ENCODE measurements at places on chromosomes 7 and 10. TPM values are rescaled to one million over a fixed set of nuclear protein-coding genes. Genes with fewer than 3 reads are reported as not detected.

GRID2IP gene
- 0.69 TPM for total RNA-seq

HTR7 gene
- not detected for total RNA-seq

TDRD1 gene
- 8.1 TPM for total RNA-seq

C10orf105 gene
- not detected for total RNA-seq

PPP1R3C gene
- total RNA-seq, result 39.4 TPM

ENTPD7 gene
- total RNA-seq, result 106 TPM

PYROXD2 gene
- 4.6 TPM for total RNA-seq

TTYH3 gene
- 163 TPM for total RNA-seq

KCNH2 gene
- total RNA-seq, result 1.2 TPM

PRSS37 gene
- total RNA-seq, result not detected

SKIDA1 gene
- 2.1 TPM for total RNA-seq

MEOX2 gene
- total RNA-seq, result 0.05 TPM

A1CF gene
- 0.05 TPM for total RNA-seq

TMUB1 gene
- total RNA-seq, result 41.5 TPM

TAF6 gene
- total RNA-seq, result 100 TPM

MUC12 gene
- total RNA-seq, result not detected

CREM gene
- total RNA-seq, result 35.6 TPM

RASSF4 gene
- 79.1 TPM for total RNA-seq

TAS2R39 gene
- total RNA-seq, result not detected

PON3 gene
- 0.05 TPM for total RNA-seq

NYAP1 gene
- not detected for total RNA-seq

CTBP2 gene
- 109 TPM for total RNA-seq

CNPY1 gene
- not detected for total RNA-seq

CUZD1 gene
- total RNA-seq, result 0.69 TPM

DIP2C gene
- total RNA-seq, result 14.4 TPM

ZNF804B gene
- not detected for total RNA-seq

TSPAN33 gene
- total RNA-seq, result 22.7 TPM

IGF2BP3 gene
- 50.8 TPM for total RNA-seq

ITPRID1 gene
- not detected for total RNA-seq

PTF1A gene
- not detected for total RNA-seq

SPDYE1 gene
- not detected for total RNA-seq

C7orf57 gene
- total RNA-seq, result not detected

SH3PXD2A gene
- 8.2 TPM for total RNA-seq

EN2 gene
- 0.05 TPM for total RNA-seq

PON1 gene
- total RNA-seq, result not detected

UNCX gene
- not detected for total RNA-seq

ASB4 gene
- not detected for total RNA-seq

NCF1 gene
- 0.10 TPM for total RNA-seq

HGF gene
- 0.17 TPM for total RNA-seq

SPDYE9 gene
- not detected for total RNA-seq

ARHGEF35 gene
- total RNA-seq, result 22.4 TPM

LFNG gene
- 79.8 TPM for total RNA-seq

ZDHHC16 gene
- 39.2 TPM for total RNA-seq

AS3MT gene
- 11.4 TPM for total RNA-seq

CYP2C19 gene
- total RNA-seq, result not detected

CTNNA3 gene
- under 0.01 TPM for total RNA-seq

TAS2R40 gene
- total RNA-seq, result not detected

ADAM12 gene
- 19.4 TPM for total RNA-seq

SLC26A5 gene
- not detected for total RNA-seq

All from renal cortical epithelial cell (primary cell).